ENCODE measurements at places on chromosomes 4 and X.

DNA sequence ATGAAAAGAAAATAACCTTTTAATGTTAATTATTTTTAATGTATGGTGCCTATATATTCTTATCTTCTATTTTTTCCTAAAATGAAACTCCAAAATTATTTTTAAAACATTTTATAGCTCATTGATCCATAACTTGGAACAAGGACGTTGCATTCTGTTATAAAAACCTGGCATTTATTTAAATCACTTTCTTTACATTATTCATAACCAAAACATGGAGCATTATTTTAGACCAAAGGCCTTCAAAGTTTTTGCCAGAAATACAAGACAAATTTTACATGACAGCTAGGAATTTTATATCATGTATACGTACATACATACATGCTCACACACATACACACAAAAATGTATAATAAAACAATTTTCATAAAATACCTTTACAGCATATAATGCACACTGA lies 259.8 kb downstream of the QDPR start:
- DNase-seq: no peak

DNA sequence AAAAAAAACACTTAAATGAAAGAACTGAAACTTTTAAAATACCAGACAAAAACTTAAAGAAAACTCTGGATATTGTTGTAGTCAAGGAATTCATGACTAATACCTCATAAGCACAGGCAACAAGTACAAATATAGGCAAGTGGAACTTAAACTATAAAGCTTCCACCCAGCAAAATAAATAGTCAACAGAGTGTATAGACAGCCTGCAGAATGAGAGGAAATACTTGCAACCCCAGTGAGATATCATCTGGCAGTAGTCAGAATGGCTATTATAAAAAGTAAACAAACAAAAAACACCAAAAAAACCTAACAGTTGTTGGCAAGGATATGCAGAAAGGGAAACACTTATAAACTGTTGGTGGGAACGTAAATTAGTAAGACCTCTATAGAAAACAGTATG lies 9.6 kb upstream of the RPS6KA6 start:
- no peak for DNase-seq

- no peak for DNase-seq
Measured at GRCh38 chr4:110412354-110413065, 63.4 kb upstream of the ENPEP start.

DNA sequence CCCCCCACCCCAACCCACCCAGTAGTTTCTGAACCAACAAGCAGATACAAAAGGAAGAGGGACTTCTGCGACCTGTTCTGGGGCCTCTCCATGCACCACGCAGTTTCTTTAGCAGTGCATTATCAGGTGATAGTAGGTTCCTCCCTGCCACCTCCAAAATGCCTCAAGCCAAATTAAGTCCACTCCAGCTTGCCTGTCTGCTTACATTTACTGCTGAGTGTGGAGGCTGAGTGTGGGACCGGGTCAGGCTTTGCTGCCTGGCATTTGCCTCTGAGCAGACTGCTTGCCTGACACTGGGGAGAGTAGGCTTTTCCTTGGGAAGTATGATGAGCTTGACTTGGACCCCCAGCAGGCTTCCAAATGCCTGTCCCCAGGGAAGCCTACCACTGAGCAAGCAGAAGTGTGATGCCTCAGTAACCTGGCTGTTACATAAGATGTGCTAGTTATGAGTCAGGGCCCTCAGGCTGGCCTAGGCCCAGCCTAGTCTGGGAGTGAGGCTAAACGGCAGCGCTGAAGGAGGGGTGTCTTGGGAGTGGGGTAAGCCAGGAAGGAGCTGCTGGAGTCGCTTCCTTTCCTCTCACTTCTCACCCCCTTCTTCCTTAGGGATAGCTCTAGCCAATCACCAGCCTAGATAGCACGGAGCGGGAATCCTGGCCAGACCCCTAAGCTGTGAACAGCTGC lies 9.0 kb downstream of the TSC22D3 start:
- DNase-seq: no peak

DNA sequence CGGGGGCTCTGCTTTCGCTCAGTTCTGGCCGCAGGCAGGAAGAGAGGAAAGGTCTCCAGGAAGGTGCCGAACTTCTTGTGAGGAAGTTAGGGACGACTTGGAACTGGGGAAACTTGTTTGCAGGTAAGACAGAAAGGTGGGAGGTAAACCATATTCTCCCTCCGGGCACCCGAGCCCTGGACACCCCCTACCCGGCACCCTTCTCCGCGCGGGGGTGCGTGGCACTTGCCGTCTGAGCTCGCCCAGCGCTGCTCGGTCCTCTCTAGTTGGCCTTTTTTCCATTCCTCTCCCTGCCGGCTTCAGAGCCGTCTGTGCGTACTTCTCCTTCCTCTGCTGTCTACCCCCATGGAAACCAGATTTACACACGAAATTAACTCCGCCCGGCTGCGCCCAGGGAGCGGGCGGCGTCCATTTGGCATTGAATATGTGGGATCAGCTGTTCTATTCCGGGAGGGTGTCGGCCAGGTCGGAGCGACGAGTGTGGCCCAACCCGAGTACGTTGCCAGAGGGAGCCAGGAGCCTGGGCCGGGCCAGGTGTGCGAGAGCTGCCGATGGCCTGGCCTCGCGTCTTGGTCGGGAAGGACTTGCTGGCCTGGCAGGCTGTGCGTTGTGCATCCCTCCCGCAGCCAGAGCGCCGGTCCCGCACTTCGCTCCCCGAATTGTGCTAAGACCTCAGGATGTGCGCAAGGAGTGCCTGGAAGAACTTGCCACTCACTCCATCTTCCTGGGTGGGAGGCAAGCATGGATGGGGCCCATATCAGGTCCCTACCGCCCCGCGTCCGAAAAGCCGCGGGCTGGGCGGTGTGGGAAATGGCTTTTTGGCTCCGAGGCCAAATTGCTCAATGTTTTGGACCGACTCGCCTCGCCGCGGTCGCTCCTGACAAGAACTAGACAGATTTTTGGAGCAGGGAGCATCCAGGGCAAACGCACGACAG lies 1.7 kb downstream of the PDGFRA start:
- peak; percentile 55 for DNase-seq

DNA sequence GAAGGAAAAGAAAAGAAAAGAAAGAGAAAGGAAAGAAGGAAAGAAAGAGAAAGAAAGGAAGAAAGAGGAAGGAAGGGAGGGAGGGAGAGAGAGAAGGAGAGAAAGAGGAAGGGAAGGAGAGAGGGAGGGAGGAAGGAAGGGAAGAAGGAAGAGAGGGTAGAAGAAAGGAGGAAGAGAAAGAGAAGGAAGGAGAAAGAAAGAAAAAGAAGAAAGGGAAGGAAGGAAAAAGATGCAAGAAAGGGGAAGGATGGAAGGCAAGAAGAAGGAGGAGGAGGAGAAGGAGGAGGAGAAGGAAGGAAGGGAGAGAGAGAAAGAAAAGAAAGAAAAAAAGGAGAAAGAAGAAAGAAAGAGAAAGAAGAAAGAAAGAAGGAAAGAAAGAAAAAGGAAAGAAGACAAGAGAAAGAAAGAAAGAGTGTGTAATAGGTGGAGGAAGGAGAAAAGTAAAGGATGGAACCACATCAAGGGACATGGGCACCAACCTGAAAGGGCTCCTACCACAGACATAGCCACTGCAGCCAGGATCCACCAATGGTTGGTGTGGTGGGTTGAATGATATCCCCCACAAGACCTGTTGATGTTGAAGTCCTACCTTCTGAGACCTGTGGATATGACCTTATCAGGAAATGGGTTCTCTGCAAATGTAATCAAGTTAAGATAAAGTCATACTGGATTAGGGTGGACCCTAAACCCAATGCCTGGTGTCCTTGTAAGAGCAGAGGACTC lies 80.2 kb downstream of the RELL1 start:
- no peak for DNase-seq

DNA sequence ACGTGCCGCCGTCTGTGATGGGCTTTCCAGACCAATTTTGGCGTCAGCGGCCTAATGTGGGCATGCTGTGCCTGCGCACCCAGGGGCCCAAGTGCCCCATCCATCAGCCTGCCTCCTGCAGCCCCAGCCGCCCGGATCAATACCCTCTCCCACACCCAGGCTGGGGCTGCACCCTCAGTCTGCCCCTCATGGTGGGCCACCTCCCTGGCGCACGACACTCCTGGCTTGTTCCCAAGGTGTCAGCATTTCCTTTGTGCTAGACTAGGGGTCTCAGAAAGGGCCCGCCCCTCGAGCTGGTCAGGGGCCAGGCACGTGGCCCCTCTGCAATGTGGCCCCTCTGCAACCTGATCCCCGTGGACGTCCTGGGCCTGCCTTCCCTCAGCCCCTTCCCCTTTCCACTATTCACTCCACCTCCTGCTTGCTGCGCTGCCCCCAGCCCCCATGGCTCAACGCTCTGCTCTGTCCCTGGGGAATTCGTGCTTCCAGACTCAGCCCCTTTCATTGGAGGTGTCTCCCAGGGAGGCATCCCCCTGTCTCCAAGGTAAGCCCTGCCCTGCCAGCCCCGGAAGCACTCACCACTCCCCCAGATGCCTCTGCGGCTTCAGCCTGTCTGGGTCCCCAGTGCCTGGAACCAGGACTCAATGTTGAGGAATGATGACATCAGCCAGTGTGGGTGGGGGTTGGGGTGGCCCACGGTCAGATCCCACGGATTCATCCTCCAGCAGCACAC lies 130.8 kb downstream of the HMX1 start:
- no peak for DNase-seq

- no peak for DNase-seq
Measured at GRCh38 chrX:17414027-17414658, 39.1 kb downstream of the NHS start.

DNA sequence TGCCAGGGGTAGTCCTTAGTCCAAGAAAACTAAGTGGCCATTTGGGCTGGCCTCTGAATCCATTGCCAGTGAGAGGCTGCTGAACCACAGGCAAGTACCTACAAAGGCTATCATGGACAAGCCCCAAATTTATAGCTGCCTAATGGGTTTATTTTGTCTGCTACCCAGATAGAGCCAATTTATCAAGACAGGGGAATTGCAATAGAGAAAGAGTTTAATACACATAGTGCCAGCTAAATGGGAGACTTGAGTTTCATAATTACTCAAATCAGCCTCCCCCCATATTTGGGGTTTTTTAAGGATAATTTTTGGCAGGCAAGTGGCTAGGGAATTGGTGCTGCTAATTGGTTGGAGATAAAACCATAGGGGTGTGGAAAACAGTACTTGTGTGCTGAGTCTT lies 73.1 kb upstream of the BMP2K start:
- no peak for DNase-seq

DNA sequence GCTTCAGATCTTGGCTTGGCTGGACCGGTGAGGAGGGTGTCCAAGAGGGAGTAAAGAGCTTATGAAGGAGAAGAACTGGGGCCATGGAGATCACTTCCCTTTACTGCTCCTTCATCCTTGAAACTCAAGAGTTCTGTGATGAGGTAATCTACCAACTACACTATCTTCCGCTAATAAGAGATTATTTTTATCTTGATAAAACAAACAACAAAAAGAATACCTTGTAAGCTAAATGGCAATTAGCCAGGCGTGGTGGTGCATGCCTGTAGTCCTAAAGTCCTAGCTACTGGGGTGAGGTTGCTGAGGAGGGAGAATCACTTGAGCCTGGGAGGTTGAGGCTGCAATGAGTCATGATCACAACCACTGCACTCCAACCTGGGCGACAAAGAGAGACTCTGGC lies 47.4 kb downstream of the HAUS3 start:
- DNase-seq: no peak

DNA sequence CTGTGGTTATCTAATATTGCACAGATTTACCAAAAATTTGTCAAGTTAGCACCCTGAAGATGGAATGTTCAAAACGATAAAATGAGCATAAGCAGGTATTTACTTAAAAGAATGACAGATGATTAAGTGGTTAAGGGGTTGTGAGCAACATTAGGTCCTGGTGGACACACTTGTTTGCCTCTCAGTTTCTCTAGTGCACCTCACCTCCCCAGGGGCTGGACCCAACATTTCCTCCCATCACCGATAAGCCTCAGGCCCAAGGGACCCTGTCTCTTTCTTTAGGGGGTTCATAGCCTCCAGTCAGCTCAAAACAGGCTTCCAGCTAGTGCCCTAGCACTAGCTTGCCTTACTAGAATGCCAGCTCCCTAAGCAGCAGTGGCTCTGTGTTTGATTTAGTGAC lies 88.0 kb downstream of the ATP11C start:
- no peak for DNase-seq
